ENCODE measurements at places on chromosomes 11 and 22.
A peak's percentile ranks its signal among the peaks of the same experiment; 100 is the strongest.

- DNase-seq = peak; percentile 83
Measured at GRCh38 chr22:36194971-36195370, 6.6 kb downstream of the APOL4 start.

- no peak for DNase-seq
Measured at GRCh38 chr11:75279273-75279672, 38.7 kb downstream of the TPBGL start.

- no peak for DNase-seq
Measured at GRCh38 chr11:132114185-132114584, 743.8 kb downstream of the NTM start.

- DNase-seq = peak; percentile 58
Measured at GRCh38 chr11:70456921-70457532, 58.7 kb downstream of the CTTN start.

DNA sequence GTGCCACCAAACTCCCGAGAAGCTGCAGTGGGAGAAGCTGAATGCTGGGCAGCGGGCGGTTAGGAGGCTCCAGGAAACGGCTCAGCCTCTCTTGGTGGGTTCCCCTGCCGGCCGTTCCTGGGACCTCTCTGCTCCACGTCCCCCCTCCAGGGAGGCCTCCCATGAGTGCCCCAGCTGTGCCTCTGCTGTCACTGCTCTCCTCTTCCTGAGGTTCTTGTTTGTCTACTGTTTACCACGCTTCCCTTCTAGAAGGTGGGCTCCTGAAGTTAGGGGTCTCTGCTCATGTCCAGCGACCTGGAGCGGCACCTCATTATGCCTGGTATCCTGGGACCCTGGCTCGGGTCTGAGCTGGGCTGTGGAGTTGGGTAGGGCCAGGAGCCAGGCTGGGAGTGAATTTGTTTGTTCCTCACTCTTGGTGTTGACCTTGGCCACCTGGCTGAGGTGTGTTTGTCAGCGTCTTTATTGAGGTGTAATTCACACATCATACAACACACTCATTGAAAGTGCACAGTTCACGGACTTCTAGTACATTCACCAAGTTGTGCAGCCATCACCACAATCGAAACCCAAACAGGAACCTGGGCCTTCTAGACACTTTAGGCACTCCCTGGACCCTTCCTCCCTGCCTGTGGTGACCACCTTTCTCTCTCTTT, 37.8 kb upstream of the GRAMD4 start:
- DNase-seq = no peak

DNA sequence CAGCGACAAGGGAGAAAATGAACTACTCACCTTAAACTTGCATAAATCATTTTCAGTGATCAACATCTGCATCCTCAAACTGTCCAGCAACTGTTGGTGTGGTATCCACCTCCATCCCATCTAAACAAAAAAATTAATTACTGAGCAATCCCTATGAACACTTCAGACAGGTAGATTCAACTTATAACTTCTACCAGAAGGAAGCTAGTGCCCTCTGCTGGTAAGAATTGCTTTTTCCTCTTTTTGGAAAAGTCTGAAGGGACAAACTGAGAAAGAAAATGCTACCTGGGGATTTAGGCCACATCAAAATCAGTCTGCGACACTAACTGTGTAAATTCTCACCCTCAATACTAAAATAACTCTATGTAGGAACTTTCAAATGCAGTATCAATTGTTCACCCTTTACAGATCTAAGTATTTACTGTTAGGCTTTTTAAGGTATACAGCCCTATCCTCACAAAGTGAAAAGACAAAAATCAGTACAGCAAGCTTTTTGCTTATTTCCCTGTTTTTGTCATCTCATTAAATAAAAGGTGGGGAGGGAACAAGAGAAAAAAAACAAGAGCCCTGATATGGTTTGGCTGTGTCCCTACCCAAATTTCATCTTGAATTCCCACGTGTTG, 17.9 kb downstream of the CLNS1A start:
- peak; percentile 42 for DNase-seq

DNA sequence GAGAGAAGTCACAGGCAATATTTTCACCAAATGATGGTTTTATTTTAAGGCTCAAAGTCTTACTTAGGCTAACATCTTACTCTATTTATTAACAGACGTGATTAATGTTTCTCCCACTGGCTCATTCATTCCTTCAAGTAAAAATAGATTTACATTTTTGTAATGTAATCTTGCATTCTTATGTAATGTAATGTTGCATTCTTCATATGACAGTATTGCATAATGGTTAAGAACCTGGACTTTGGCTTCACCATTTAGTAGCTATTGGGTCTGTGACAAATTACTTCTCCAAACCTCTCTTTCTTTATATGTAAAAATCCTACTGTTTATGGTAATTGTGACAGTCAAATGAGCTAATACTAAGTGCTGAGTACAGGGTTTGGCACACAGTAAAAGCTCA, 3.3 kb upstream of the DIXDC1 start:
- DNase-seq = peak; percentile 15

GRCh38 chr11:133284156-133284555, 248.1 kb downstream of the OPCML start:
- DNase-seq = no peak

DNA sequence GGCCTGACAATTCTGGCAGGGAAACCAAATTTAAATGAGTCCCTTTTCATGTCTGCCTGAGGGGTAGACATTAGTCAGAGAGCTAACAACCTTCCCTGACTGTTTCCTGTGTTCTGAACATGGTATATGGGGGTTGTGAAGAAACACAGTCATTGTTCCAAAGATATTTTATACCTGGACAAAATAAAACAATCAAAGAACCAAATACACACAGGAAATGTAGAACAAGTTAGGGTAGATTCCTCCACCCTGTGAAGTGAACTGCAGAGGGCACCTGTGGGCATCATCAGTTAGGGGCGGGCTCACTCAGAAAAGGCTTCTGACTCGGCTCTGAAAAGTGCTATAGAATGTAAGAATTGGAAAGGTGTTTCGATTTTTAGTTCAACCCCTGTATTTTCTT, 231.9 kb upstream of the CADM1 start:
- DNase-seq = no peak

- DNase-seq = peak; percentile 43
Measured at GRCh38 chr22:41092847-41093411, 537 bp downstream of the EP300 start.

GRCh38 chr11:124961972-124962609, 8.1 kb downstream of the CCDC15 start:
- peak; percentile 69 for DNase-seq

DNA sequence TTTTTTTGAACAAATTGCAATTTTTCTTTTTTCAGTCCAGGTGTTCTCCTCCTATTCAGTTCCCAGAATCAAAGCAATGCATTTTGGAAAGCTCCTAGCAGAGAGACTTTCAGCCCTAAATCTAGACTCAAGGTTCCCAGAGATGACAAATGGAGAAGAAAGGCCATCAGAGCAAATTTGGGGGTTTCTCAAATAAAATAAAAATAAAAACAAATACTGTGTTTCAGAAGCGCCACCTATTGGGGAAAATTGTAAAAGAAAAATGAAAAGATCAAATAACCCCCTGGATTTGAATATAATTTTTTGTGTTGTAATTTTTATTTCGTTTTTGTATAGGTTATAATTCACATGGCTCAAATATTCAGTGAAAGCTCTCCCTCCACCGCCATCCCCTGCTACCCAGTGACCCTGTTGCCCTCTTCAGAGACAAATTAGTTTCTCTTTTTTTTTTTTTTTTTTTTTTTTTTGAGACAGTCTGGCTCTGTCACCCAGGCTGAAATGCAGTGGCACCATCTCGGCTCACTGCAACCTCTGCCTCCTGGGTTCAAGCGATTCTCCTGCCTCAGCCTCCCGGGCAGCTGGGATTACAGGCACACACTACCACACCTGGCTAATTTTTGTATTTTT, 6.2 kb upstream of the UBE4A start:
- DNase-seq = no peak

DNA sequence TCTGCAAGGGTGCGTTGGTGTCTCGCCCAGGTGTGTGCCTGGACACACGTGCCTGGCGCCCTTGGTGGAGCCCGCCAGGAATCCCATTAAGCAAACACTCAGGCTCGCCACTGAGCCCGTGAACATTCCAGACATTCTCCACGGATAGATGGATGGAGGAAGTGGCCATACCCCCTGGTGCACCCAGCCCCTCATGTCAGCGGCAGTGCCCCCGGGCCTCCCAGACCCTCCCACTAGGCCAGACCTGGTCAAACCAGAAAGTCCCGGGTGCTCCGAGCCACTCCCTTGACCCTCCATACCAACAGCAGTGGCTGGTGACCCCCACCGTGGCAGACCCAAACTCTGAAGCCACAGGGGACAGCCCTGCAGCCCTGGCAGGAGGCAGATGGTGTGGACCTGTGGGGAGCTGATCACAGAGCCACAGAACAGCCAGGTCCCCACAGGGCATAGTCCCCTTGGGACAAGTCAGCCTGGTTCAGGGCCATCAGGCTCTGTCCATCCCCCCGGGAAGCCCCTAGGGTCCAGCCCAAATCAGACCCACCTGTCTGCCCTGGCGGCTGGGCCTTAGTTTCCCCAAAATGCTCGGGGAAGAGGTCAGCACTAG, 1.9 kb downstream of the EPS8L2 start:
- DNase-seq = no peak

DNA sequence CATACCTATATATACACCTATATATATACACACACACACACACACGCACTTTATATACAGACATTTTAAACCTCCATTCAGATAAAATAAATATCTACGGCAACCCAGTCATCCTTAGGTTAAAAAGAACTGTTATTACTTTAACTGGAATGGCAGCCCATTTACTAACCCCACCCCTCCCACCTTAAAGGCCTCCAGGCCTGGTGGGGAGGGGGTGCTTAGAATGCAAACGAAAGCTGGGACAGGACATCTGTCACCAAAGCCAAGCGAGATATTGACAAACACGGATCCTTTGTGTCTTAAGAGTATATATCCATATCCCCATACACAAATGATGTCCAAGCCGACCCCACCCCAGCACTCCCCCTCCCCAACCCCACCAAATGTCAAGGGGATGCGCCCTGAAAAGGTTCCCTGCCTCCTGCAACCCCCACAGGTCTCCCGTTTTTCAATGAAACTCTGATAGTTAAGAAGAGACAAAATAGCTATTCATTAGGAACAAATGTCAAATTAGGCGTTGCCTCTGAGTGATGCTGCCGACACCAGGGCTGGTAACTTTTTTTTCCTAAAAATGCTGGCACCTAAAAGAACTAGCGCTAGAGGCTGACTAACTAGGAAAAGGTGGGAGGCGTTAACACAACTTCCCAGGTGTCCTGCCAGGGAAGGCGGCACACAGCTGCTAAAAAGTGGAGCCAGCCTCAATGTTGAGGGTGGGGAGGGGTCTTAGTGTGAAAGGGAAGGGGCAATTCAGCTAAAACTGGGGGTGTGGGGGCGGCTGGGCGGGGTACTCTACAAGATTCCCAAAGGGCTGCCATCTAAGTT, 5.6 kb downstream of the MN1 start:
- no peak for DNase-seq

DNA sequence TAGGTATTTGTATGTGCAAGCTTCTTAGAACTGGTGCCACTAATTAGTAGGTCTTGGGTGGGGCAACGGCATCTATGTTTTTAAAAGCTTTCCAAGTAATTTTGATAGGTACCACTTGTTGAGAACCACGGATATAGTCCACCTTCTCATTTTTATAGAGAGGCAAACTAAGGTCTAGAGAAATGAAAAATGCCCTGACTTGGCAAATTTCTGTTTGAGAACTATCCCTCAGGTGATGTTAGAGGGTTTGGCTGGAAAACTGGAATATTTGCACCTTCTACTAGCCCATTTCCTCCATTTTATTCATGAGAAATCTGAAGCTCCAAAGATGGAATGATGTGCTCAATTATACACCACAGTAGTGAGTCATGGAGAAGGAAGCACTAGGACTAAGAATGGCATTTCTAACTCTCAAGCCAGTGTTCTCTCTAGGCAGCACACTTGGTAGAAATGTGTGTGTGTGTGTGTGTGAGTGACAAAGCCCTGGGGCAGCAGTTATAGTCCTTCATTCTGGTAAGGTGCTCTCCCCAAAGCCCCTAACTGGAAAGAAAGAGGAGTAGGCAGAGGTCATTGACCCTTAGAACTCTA, 1.8 kb upstream of the TMEM86A start:
- peak; percentile 46 for DNase-seq

DNA sequence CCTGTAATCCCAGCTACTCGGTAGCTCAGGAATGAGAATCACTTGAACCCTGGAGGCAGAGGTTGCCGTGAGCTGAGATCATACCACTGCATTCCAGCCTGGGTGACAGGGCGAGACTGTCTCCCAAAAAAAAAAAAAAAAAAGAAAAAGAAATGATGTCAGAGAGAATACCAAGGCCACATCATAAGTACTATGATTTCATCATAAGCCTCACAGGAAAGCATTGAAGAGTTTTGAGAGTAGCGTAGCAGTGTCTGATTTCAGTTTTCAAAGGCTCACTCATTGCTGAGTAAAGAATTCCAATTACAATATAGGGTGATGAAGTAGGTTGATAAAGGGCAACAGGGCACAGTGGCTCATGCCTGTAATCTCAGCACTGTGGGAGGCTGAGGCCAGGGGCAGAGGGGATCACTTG, 88.8 kb downstream of the MRTFA start:
- peak; percentile 37 for DNase-seq

DNA sequence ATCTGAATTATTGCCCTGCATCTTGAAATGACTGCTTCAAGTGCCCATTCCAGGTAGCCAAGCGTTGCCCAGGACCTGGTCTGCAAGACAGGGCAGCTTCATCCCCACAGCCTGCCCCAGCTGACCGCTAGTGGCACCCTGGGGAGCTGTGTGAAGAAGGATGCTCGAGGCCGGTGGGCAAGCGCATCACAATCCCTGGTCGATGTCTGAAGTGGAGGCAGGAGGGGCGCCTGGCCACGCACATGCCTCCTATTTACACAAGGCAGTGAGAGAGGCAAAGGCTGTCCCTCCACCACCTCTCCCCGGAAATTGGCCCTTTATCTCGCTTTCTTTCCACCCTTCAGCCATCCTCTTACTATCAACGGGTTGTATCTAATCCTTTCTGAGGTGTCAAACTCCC, 28.1 kb upstream of the PHF21A start:
- no peak for DNase-seq

DNA sequence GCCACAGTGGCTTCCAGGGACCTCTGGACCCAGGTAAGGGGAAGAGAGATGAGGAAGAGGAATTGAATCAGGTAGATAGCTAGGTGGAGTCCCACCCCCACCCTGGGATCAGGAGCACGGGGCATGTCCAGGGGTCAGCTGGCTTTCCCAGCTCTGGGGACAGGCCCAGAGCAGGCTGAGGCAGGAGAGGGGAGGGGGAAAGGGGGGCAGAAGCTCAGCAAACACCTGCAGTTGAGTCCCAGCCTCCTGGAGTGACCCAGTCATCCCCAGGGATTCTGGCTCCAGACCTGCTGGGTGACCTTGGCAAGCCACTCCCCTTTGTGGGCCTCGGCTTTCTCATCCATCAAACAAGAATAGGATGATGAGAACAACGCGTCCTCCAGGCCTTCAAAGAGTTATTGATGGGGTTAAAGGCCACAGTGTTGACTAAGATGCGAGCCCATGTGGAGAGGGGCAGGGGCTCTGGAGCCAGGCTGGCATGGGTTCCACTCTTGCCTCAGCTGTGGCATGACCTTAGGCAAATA, 16.0 kb downstream of the STARD10 start:
- DNase-seq = no peak

All from fibroblast of lung (primary cell).